ENCODE measurements at places on chromosomes 7 and 10.
A peak's percentile ranks its signal among the peaks of the same experiment; 100 is the strongest.

GRCh38 chr7:81637534-81637933 lies 132.3 kb downstream of the HGF start:
- DNase-seq, result no peak

DNA sequence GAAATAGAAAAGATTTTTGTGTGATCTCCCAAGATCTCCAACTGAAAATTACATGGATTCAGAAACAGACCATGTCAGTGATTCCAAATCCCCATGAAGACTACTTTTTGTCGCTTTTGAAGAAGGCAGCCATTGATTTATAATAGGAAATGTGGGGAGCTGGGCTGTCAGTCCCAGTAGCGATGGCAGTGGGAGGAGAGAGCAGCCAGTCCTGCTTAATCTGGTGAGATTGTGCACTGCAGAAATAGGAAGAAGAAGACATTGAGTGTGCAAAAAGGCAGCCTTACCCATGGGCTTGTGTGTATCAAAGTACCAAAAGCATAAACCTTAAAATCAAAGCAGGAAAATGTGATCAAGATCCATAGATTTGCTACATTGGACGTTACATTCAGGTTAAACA lies 4.8 kb downstream of the ADRB1 start:
- no peak for DNase-seq

DNA sequence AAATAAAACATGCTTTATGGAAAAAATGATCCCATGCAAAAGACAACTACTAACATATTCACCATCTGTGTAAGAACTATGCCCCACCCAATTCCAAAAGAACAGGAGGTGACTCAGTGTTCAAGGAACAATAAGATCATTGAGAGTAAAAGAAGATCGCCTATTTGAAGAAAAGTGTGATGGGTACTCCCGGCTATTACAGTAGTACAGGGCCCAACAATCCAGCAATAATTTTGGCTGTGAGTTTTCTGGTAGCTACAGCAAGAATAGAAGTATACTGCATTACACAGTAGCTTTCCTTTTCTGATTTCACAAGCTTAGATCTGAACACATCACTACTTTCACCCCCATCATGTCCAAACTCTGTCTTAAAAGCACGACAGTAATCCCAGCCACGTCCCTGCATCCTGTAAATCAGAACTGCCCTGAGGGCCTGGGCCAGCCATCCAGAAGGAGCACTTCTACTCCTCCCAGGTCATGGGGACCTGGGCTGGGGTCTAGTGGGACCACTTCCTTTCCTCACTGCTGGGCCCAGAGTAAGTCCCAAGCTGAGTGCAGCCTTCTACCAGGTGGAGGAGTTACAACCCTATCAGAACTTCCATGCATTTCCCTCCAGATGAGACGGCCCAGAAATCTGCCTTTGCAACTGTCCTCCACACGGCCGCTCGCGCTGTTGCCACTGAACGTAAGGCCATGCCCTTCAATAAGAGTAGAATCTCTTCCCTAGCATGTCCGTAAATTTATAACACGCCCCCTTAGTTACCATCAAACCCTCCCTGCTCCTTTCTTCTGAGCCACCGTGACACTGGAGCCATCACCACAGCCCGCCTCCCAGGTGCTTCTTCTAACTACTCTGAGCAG lies 7.9 kb downstream of the ESYT2 start:
- no peak for DNase-seq

GRCh38 chr10:62025134-62025794 lies 123.8 kb downstream of the ARID5B start:
- DNase-seq, result no peak

GRCh38 chr10:106401161-106401560 lies 763.3 kb downstream of the SORCS1 start:
- DNase-seq, result peak; percentile 21

- DNase-seq, result peak; percentile 45
These were observed 389.1 kb upstream of the COBL start for GRCh38 chr7:51705701-51706100.

- DNase-seq, result no peak
These were observed 732.8 kb upstream of the IGFBP3 start for GRCh38 chr7:46653848-46654247.

DNA sequence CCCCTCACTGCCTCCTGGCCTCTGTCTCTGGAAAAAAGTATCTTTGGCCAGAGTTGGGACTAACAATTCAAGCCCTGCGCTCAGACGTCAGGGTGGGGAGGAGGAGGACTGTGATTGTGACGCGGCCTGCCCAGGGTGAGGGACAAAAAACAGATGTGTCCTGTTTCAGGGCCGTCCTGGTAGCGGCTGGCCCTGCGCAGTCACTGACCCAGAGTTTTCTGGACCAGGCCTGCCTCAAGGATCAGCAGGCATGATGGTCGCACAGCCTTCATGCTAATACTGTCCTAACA lies 110.1 kb downstream of the CYTH3 start:
- no peak for DNase-seq

GRCh38 chr7:85392326-85392725 lies 205.5 kb upstream of the SEMA3D start:
- no peak for DNase-seq

GRCh38 chr10:27742195-27743011 lies 3.2 kb downstream of the MKX start:
- peak; percentile 50 for DNase-seq

- no peak for DNase-seq
These were observed 7.6 kb upstream of the RAB11FIP2 start for GRCh38 chr10:118054383-118054782.
